Right cardiac atrium (tissue), 5 donors: ENCODE measurements at places on chromosomes 4 and X. TPM values are rescaled to one million over a fixed set of nuclear protein-coding genes. Genes with fewer than 3 reads are reported as not detected.

DNA sequence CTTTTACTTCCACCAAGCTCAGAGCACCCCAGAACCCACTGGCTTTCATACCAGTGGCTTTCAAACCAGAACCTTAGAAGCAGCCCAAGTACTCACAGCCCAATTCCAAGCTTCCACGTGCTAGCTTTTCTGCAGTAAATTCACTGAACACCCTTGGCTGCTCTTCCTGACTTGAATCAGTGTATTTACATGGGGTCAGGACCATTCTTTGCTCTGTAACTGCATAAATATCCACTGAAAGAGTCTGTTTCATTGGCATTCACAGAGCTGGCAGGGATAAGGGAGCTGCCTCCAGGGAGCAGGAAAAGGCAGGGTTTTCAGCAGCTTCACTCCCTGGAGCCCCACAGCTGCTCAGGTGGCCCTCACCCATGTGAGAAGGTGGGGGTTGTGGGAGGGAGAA is 43.8 kb downstream of the RAI2 start:
- DNase-seq = no peak

GRCh38 chr4:128130621-128131020 is 69.5 kb downstream of the LARP1B start:
- DNase-seq = no peak

GRCh38 chrX:69424910-69425309 is 79.2 kb upstream of the NALF2 start:
- no peak for DNase-seq

DNA sequence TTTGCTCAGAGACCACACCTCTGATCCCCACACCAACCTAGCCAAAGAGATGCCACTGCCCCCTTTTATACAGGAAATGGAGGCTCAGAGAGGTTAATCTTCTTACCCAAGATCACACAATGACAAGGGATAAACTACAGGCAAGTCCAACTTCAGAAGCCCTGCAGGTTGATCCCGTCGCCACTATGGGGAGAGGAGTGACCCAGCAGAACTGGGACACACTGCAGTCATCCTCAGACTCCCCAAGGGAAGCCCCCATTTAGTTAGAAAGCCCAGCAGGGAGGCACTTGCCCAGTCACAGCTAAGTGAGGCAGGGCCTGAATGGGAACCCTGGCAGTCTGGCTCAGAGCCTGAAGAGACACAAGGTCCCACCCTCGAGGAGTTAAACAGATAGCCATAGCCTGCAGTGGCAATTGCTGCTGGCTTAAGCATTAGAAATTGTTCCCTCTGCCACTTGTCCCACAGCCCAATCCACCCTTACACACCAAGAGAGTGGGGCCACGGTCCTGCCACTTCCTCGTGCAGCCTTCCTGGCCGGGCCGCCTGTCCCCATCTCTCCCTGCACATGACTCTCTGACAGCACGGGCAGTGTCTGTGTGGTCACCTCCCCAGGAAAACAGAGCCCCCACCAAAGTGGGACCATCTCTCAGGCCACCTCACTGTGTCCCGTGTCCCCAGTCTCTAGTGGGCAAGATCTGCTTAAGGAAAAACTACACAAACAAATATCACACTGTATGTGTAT is 2.7 kb downstream of the JAKMIP1 start:
- no peak for DNase-seq

Gene RAB39B
- total RNA-seq = 0.31 TPM

Gene SPANXB1
- not detected for total RNA-seq

Gene CT83
- total RNA-seq = not detected

Gene SLC39A8
- total RNA-seq = 79.9 TPM
